SIG-M5 (cell line): ENCODE measurements at places on chromosomes 1 and 21.

DNA sequence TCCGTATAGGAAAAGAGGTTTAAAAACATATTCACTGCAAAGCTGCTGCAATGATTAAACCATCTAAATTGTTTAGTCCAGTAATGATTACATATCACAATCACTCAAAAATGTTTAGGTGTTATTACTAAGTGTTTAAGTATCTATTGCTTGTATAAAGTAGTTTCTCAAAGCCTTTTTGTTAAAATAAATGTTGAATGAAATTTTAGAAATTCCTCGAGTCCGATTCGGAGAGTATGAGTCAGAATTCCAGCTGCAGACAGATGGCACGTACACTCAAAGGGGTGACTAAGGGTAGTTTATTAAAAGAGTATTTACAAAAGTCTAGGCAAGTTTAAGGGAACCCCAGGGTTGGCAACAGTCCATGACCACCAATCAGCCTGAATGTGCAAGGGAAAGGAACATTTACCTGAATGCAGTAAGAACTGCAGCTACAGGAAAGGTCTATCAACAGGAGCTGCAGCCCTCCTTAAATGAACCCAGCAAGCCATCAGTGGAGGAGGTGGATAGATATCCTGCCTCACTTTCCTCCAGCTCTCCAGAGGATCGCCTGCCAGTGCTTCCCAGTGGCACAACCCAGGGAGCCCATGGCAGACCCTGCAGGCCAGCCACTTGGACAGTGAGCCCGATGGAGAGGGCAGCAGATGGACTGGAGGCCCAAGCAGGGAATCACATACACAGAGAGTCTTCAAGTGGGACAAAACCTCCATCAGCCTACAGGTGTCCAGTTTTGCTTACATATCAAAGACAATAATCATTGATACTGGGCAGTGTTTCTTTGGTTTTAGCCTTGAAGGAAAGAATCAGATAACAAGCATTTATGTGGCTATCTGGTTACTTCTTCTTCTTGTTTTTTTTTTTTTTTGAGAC is 92.1 kb upstream of the SLC44A3 start:
- no peak for DNase-seq

GRCh38 chr1:202968895-202969295 is 1.8 kb upstream of the CYB5R1 start:
- peak; percentile 100 for DNase-seq

- DNase-seq, result no peak
These were observed 241.0 kb downstream of the DISC1 start for GRCh38 chr1:231867607-231868006.

DNA sequence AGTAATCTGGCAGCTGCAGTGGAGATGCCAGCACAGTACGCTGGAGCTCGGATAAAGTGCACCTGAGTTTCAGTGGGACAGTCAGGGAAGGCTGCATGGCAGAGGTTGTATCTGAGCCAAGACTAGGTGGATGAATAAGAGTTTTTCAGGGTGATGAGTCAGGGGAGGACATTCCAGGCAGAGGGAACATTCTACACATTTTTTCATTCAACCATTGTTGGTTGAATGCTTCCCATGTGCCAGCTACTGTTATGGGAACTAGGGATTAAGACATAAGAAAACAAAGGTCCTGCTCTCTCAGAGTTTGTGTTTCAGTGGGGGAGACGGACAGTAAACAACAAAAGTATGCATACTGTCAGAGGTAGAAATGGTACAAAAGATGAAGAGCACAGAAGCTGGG is 5.2 kb downstream of the LEPR start:
- DNase-seq, result no peak

GRCh38 chr1:244161236-244161510 is 110.1 kb downstream of the ZBTB18 start:
- DNase-seq, result no peak

GRCh38 chr1:184373155-184373554 is 13.7 kb upstream of the C1orf21 start:
- no peak for DNase-seq

- no peak for DNase-seq
These were observed 18.8 kb downstream of the RNF220 start for GRCh38 chr1:44423591-44424537.

DNA sequence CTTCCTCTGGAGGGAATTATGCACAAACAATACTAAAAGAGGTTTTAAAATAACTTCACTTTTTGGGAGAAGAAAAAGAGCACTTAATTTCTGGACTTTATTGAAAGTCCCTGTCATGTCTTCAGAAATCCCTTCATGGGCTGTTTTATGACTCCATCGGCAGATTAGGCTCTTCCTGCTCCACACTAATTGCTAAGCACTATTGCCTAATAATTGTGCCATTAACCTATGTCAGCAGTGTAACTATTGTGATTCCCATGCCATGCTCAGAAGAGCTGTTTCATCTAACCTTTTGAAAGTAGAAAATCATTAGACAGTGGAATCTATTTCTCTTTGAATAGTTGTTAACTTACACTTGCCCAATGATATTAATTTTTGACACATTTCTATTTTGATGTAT is 489.3 kb upstream of the RUNX1 start:
- no peak for DNase-seq

GRCh38 chr1:87274851-87275250 is 53.8 kb upstream of the LMO4 start:
- no peak for DNase-seq

GRCh38 chr21:33388188-33388587 is 15.0 kb upstream of the IFNGR2 start:
- peak; percentile 54 for DNase-seq

GRCh38 chr1:115089420-115090185 is at the start of gene TSPAN2:
Gene TSPAN2, minus strand, starts transcription at chr1:115089503. Its CDS starts 71 bp downstream, at chr1:115089432.
- no peak for DNase-seq

GRCh38 chr1:243705585-243705984 is 144.5 kb downstream of the AKT3 start:
- no peak for DNase-seq

- DNase-seq, result no peak
These were observed 31.9 kb upstream of the NRDC start for GRCh38 chr1:51910221-51911000.

DNA sequence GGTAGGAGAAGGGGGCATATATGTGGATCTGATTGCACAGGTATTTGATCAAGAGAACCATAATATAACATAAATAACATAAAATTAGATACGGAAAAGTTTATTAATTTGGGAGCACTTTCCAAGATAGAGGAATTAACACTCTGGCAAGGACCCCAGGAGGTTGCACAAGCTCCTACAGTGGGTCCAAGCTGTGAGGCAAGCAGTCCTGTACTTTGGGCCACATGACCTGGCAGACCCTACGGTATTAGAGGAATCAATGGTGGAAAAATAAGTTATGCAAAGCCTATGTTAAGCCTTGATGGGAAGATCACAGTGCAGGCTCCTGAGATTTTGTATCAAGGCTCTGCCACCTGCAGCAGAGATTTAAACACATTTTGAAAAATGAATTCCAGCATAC is 220.1 kb downstream of the COL24A1 start:
- DNase-seq, result no peak

DNA sequence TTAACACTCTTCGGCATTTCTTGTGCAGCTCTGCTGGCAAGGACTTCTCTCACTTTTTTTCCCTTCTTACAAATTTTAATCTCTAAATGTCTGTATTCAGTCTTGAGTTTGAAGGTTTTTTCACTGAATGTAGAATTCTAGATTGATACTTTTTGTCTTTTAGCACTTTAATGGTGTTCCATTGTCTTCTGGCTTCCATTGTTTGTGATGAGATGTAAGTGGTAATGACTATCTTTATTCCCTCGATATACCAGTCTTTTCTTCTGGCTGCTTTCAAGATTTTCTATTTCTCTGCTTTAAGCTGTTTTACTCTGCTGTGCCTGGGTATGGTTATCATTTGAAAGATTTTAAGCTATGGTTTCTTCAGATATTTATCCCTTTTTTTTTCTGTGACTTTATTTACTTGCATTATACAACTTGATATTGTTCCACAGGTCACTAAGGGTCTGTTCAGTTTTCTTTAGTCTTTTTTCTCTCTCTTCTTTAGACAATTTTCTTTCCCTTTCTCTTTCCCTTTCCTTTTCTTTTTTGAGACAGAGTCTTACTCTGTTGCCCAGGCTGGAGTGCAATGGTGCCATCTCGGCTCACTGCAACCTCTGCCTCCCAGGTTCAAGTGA is 35.8 kb downstream of the DYRK1A start:
- DNase-seq, result no peak

GRCh38 chr1:31625561-31626222 is 8.2 kb downstream of the HCRTR1 start:
- no peak for DNase-seq

DNA sequence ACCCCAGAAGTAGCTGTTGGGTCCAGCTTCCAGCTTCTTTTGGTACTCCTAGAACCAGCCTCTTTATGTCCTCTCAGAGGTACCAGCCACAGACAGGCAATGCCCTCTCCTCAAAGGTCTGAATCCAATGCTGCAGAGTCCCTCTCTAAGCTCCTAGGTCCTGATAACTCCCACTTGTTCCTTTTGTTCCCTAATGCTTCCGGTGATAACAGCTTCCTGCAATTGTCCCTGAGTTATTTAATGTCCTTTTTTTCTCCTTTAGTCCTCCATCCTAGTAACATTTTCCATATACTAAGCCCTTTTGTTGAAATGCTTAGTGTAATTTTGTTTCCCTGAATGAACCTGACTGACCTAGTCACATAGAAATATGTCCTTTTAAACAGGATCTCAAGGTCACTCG is 201.7 kb upstream of the BEND5 start:
- no peak for DNase-seq

- no peak for DNase-seq
These were observed 33.1 kb upstream of the C1orf146 start for GRCh38 chr1:92184632-92185031.

DNA sequence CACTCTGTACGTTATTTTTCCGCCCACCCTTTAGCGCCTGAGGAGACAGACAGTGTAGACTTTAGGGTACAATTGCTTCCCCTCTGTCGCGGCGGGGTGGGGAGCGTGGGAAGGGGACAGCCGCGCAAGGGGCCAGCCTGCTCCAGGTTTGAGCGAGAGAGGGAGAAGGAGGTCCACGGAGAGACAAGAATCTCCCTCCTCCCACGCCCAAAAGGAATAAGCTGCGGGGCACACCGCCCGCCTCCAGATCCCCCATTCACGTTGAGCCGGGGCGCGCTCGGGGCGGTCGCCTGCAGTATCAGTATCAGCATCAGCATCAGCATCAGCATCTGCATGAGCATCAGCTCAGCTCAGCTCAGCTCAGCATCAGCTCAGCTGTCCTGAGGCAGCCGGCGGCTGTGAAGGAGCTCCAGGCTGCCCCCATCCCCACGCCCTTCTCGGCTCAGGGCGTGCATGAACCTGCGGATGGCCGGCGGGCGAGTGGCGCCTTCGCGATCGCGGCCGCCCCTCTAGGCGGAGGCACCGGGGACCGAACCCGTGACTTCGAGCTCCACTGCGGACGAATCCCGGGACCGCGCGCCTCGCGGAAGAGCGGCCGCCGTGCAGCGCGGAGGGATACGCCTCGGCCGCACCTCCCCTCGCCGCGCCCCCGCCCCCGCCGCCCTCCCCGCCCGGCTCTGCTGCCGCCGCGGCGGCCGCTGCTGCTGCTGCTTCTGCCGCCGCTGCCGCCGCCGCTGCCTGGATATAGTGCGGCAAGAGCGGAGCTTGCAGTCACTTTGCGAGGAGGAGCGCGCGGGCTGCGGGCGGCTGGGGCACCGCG is at the start of gene NCAM2:
NCAM2 (plus strand) TSS at position 774 of the 820 bp plus-strand sequence.
- no peak for DNase-seq

DNA sequence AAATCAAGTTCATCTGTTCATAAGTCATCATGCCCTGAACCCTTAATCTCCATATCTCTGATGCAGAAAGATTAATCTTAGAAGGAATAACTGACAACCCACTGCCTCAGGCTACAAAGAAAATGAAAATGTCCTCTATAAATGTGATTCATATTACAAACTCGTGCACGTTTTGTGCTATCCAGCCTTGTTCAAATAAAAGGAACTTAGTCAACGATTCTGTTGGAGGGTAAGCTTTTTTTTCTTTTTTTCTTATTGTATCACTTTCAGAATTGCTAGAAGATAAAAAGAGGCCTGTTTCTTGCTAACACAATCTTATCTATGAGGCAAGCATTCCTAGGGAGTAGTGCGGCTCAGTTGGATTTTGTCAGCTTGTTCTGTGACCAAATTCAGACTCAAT is 228.4 kb downstream of the TM2D1 start:
- no peak for DNase-seq

DNA sequence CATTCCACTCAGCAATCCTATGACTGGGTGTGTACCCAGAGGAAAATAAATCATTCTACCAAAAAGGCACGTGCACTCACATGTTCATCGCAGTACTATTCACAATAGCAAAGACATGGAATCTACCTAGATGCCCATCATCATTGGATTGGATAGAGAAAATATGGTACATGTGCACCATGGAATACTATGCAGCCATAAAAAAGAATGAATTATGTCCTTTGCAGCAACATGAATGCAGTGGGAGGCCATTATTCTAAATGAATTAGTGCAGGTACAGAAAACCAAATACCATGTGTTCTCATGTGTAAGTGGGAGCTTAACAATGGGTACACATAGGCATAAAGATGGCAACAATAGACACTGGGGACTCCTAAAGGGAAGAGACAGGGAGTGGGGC is 39.9 kb upstream of the SLC35F3 start:
- DNase-seq, result no peak

DNA sequence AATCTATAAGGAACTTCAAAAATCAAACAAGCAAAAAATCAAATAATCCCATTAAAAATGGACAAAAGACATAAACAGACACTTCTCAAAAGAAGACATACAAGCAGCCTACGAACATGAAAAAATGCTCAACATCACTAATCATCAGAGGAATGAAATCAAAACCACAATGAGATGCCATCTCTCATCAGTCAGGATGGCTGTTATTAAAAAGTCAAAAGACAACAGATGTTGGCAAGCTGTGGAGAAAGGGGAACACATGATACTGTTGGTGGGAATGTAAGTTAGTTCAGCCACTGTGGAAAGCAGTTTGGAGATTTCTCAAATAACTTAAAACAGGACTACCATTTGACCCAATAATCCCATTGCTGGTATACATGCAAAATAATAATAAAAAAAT is 226.4 kb downstream of the S1PR1 start:
- DNase-seq, result no peak

DNA sequence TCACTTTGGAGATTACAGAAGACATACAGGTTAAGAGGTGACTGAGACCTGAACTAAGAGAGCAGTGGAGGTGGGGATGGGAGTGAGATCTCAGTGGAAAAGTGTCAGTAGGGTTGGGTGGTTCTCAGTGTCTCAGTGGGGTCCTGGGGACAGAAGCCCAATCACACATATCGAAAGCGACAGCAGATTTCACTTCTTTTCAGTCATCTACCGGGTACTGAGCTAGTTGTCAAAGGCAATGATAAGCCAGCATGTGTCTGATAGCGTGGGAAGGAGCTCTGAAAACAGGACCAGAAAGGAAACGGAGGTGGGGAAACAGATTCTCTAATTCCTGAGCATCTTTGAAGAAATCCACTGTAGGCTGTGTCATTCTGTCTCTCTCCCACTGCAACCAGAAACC is 59.5 kb downstream of the RHOU start:
- DNase-seq, result no peak

- no peak for DNase-seq
These were observed 19.3 kb downstream of the C1orf167 start for GRCh38 chr1:11781297-11781696.

DNA sequence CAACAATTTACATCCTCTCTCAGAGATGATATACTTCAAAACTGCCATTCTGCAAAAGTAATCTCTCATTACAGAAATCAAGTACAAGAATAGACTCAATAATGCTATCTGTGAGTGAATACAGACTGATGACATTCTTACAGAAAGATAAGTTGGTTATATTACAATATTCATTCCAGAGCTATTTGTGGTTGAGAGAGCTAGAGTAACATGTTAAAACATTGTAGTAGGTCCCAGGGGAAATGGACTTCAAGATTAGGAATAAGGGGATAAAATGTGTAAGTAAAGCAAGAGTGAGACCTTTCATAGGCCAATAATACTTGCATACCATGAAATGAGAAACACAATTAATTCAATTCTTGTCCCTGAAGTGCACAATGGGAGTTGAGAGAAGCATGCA is 1.5 kb downstream of the F13B start:
- DNase-seq, result no peak
